ENCODE measurements at places on chromosomes 12 and 14.

GRCh38 chr14:44070046-44070445, 437.0 kb downstream of the FSCB start:
- no peak for DNase-seq

DNA sequence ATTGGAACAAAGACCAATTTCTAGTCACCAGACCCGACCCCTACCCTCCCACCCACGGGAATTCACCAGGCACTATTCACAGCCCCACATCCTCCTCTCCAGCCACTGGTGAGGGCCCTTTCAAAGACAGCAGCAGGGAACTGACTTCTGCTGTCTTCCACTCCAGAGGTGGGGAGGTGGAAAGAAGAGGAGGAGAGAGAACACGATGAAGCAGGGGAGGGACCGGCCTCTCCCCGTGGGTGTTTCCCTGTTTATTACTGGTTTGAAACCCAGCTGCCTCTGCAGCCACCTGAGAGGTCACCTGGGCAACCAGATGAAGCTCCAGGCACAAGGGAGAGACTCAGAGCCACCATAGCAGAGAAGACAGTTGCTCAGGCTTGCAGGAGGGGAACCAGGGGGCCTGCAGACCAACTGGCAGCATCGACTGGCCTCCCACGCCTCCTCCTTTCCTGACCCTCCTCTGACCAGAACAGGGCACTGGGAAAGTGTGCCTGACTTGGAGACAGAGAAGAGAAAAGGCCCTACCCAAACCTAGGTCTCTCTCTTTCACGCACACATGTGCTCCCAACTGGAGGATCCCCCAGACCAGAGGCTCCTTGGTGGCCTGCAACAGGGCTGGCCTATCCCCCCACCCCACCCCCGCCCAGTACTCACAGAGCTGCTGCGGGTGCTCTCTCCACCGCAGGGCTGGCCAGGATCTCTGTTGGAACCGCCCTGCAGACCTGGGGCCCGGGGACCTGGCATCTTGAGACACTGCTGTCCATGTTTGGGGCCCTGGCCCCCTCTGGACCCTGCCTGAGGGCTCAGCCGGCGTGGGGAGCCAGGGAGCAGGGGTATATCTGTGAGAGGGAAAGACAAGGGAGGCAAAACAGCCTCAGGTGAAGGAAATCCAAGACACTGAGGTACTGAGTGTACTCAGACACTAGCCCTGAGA, 22.8 kb downstream of the ANO2 start:
- peak; percentile 27 for DNase-seq

GRCh38 chr14:49863487-49864281, 11.1 kb upstream of the NEMF start:
- no peak for DNase-seq

DNA sequence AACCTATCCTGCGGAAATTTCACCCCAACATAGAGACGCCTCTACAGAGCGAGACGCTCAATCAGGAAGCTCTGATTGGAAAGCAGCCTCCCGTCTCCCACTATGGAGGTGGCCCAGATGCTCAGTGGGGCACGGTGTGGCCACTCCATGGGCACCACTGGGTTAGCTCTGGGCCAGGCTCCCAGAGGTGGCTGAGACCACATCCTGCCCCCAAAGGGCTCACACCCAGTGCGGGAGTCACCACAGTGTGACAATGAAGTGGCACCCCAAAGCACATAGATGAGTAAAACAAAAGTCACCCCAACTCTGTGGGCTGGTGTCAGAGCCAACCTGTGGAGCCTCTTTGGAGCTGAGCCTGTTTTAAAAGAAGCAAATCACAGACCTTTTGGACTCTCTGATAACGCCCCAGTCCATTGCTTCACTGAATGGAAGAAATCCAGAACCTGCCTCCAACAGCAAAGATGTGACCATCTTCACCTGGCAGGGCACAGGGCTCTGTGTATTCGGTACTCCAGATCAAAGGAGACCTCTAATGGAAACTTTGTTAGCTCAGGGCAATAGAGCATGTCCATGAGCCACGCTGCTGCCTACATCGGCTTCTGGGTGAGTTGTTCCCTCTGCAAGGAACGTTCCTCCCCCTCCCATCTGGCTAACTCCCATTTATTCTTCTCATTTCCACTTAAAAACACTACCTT, 19.6 kb downstream of the CLMN start:
- no peak for DNase-seq

DNA sequence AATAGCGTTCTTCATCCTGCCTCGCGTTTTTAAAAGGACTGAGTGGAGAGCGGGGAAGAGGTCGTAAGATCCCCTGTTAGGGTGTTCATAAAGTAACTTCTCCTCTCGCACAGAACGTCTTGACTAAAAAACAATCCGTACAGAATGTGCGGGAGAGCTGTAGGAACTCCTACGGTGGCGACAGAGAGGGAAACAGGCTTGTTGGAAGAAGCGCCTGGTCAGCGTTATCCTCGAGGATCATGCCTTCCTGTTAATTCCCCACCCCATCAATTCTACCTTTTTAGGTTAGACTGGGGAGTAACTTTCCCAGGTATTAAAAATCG, 399 bp upstream of the WASHC4 start:
- DNase-seq: no peak

DNA sequence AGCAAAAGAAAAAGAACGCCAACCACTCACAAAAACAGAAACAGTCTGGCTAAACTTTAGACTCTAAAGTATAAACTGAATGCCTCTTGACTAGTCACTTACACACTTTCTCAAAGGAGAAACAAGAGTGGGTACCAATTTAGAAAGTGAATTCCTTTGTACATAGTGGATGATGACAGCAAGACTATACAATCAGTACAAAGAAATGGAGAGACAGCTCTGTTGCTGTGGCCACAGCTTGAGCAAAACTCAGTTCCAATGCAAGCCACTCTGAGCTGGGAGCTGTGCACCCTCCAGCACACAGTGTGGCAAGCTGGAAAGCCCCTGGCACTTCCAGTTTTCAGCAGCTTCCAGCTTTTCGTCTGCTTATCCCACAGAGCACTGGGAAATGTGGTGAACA, 21.7 kb downstream of the NT5DC3 start:
- DNase-seq: no peak

DNA sequence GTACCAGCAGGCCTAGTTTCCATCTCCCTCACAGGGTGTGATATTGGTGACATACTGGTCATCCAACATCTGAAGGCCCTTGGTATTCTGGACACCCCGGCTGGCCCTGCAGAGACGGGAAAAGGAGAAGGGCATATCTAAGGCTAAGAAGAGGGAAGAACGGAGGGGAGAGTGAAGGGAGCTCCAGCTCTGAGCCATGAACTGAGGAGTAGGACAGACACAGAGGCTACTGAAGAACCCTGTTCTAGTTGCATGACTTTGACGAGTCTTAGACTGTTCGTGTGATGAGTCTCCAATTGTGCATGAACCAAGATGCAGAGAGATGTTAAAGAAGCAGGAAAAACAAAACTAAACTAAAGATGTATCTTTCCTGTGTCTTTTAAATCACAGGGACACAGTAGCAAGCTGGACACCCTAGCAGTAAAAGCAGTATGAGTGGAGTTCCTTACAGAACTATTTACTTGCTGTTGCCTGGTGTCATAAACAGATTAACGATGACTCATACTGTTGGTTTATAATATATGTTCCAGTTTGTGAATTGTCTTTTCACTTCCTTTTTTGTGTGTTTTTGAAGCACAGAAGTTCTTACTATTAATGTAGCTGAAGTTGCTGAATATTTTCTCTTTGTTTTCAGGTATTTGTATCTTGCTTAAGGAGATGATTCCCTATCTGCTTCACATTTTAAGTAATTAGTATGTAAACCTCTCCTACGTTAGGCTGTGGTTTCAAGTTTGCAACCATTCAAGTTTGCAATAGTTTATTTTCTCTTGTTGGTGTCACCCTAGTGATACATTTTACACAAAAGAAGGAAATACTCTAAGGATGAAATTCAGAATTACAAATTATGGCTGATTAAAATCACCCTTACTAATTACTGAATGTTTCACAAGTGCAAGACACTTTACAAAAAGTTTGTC, 15.7 kb downstream of the FAR2 start:
- DNase-seq: no peak

DNA sequence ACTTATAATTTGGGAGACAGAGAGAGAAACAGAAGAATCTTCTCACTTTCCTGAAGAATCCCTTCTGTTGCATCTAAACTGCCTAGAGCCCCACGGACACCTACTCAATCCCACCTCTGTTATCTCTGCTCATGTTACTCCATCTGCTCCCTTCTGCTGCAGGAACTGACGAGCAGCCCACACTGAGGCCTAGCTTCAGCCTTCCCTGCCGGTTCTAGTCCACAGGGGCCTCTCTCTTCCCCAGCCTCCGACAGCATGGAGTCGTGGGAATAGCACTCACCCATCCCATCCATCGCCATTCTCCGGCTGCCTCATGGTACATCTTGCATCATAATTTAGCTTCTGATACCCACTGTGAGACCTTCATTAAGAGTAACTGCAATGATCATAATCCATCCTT, 4.0 kb downstream of the RAB15 start:
- no peak for DNase-seq

- DNase-seq: no peak
Measured at GRCh38 chr14:65780566-65780965, 368.0 kb downstream of the FUT8 start.

GRCh38 chr14:67729072-67729885, 27.6 kb downstream of the RDH12 start:
- DNase-seq: no peak

DNA sequence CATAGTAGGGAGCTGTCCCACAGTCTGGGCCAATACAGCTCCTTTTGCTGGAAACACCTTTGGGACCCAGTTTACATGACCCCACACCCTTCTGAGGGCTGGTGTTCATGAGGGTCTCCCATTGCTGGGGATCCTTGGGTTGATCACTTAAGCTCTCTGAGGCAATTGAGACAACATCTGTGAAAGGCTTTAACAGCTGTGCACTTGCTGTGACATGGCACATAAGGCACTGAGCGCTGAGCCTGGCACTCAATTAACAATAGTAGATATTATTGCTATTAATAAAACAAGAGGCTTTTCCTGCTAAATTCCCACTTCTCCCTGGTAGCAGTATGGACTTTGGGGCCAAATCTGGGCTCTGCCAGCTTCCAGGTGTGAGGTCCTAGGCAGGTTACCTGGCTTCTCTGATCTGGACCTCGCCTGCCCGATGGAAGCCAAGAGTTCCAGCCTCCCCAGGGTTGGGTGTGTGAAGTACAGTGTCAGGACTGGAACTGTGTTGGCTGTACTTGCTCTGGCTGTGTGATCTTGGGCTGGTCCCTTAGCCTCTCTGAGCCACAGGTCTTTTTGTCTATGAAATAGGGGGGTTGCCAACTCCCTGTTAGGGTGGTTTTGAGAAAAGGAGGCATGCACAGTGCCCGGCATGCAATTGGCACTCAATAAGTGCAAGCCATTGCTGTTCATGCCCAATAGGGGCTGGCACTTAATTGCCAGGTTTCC, 3.1 kb downstream of the SH2B3 start:
- no peak for DNase-seq

DNA sequence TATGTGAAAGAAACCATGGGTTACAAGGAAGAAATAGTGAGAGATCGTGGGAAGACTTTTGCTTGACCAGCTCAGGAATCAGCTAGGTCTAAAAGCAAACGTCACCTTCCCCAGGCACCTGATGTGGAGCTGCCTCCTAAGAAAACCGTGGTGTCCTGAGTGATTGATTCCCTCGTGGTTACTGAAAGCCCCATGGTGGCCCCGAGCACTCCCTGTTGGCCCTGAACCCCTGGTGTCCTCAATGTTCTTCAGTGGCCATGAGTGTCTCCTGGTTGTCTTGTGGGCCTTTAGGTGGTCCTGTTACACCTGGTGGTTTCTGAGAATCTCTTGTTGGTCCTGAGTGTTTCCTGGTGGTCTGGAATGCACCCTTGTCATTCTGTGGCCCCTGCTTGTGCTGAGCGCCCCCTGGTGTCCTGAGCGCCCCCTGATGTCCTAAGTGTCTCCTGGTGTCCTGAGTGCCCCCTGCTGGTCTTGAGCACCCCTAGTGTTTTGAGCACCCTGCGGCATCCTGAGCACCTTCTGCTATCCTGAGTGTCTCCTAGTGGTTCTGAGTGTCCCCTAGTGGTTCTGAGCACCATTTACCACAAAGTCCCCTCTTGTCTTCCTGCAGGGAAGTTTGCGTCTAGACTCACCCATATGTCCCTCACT, 518.7 kb downstream of the TMEM121 start:
- DNase-seq: no peak

DNA sequence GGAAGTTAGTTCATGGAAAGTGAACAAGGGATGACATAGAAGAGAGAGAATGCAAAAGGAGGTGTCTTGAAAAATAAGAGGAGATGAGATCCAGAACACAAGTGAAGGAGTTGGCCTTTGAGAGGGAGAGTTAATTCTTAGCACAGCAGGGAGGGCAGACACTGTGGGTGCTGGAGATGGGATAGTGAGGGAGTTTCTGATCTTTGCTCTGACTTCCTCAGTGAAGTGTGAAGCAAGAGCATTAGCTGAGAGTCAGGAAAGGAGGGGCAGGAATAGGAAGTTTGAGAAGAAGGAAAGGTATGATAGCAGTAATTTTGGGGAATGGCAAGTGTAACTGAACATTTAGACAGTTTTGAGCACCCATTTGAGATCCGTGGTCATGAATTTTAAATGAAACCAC, 75.8 kb upstream of the COCH start:
- no peak for DNase-seq

- no peak for DNase-seq
Measured at GRCh38 chr12:64912516-64913255, 88.2 kb downstream of the TBC1D30 start.

DNA sequence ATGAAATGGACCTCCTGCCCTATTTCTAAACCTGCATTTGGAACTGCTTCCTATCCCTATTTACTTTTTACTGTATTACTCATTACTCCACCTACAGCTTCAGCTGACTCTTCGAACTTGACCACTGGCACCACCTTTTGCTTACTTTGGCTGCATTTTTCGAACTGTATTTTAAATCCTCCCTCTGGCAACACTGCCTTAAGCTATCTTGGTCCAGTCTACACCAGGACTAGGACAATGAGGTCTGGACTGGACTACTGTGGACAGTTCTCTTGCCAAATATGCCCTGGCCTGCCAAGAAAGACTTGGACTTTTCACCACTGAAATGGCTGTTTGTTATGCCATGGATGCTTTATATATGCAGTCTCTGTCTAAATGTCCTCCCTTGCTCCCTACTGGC, 328.1 kb downstream of the BTG1 start:
- no peak for DNase-seq

DNA sequence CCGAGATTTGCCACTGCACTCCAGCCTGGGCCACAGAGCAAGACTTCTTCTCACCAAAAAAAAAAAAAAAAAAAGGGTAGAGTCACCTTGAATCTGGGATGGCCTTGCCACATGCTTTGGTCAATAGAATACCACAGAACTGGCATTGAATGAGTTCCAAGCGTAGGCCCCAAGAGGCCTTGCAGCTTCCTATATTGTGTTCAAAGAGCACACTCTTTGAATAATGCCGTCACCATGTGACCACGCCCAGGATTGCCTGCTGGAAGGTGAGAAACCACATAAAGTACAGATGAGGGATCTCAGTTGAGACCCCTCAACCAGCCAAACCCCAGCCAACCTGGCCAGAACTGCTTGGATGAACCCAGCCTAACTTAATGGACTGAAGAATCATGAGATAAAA, 239.2 kb upstream of the AMIGO2 start:
- DNase-seq: no peak
